ENCODE measurements at places on chromosomes 2 and 18.

DNA sequence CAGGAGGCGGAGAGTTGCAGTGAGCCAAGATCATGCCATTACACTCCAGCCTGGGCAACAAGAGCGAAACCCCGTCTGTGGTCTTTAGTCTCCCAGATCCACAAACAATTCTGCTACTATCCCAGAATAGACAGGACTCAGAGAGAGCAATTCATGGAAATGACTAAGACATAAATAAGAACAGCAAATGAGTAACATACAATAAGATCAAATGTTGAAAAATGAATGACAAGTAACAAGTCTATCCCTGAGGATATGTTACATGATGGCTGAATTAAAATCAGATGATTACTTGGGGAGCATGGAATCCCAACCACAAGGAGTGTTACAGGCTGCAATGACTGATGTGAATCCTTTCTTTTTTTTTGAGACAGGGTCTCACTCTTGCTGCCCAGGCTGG is 10.3 kb downstream of the ARL5A start:
- DNase-seq, result no peak

GRCh38 chr2:119407430-119408220 is 24.0 kb upstream of the TMEM37 start:
- no peak for DNase-seq

- DNase-seq, result no peak
Observed at GRCh38 chr2:200216310-200216709, 90.2 kb upstream of the SPATS2L start.

- DNase-seq, result no peak
Observed at GRCh38 chr18:25075783-25076182, 276.2 kb downstream of the ZNF521 start.

GRCh38 chr2:42309366-42309765 is 51.7 kb downstream of the COX7A2L start:
- no peak for DNase-seq

GRCh38 chr2:123540291-123540690 is 484.8 kb upstream of the CNTNAP5 start:
- DNase-seq, result no peak

GRCh38 chr18:13619505-13620205 is 106.7 kb downstream of the FAM210A start:
- no peak for DNase-seq

- no peak for DNase-seq
Observed at GRCh38 chr2:133847591-133847990, 279.3 kb upstream of the NCKAP5 start.

- no peak for DNase-seq
Observed at GRCh38 chr2:197284956-197285355, 25.6 kb downstream of the ANKRD44 start.

- no peak for DNase-seq
Observed at GRCh38 chr2:150034665-150035064, 447.1 kb upstream of the MMADHC start.

- no peak for DNase-seq
Observed at GRCh38 chr2:25375989-25376545, 34.3 kb upstream of the DNMT3A start.

- DNase-seq, result no peak
Observed at GRCh38 chr18:60062396-60062795, 162.6 kb downstream of the PMAIP1 start.

DNA sequence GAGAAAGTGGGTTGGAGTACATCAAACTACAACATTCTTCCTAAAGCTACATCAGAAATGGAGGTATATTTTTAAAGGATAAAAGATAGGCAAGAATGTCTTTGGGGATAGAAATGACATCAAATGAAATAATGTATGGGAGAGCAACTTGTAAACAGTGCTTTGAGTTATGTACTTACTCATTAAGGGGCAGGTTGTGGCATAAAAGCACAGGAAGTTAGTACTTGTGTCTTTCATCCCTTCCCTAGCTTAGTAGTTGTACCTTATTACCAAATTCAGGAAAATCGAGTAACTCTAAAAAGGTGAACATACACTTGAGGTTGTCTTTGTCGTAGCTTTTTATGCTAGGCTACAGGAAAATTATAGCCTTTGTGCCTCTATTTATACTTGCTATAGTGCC is 28.9 kb downstream of the PPP1CB start:
- no peak for DNase-seq

DNA sequence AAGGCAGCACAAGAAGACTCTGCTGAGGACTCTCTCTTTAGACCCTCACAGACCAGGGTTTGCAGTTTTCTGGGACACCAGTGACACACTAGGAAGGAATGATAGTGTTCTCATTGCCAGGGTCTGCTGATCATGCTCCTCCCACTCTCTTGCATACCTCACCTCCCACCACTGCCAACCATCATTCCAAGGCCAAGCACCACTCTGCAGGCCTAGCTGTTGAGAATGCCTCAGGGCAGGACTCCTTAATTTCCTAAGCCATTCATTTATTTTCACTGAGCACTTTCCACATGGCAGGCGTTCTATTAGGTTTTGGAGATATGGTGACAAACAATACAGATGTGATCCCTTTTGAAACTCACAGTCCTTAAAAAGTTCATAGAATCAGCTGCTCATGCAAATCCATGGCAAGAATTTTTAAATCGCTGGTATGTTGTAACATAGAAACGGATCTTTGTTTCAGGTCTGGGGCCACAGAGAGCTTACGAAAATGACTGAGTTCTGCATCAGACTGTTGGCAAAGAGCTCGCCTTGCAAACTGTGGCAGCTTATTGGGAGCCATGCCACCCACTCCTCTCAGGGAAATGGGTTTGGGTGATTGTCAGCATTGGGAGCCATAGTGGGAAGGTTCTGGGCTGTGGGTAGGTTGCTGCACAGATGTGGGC is 78.5 kb downstream of the XDH start:
- DNase-seq, result no peak

GRCh38 chr2:28336264-28336980 is 56.2 kb upstream of the FOSL2 start:
- no peak for DNase-seq

- no peak for DNase-seq
Observed at GRCh38 chr2:144085016-144085415, 434.9 kb downstream of the ZEB2 start.

GRCh38 chr18:29034113-29034856 is 857.4 kb upstream of the CDH2 start:
- DNase-seq, result no peak

- DNase-seq, result no peak
Observed at GRCh38 chr18:33871363-33872025, 293.5 kb downstream of the ASXL3 start.

Measured in stimulated activated CD4-positive, alpha-beta T cell treated with anti-CD3 and anti-CD28 coated beads, Interleukin-12 subunit alpha, Interleukin-12 subunit beta, amount 100 ng/mL, for 24 hours (primary cell).